AG08396 (cell line): ENCODE measurements at places on chromosomes 11 and 22.

DNA sequence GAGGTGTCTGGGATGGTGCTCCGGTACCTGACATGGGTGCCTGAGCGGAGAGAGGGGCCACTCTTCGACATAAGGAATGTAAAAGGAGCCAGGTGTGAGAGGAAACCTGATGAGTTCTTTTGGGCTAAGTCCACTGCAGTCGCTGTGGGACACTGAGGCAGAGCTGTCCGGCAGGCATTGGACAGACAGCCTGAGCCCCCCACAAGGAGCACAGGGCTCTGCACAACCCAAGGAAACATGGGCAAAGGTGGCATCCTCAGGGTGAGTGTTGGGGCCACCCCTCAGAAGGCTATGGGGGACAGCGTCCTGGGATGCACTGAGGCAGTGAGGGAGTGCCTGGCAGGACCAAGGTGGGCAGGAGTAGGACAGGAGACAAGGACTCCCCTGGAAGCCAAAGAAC is 57.7 kb upstream of the EMID1 start:
- DNase-seq, result no peak

DNA sequence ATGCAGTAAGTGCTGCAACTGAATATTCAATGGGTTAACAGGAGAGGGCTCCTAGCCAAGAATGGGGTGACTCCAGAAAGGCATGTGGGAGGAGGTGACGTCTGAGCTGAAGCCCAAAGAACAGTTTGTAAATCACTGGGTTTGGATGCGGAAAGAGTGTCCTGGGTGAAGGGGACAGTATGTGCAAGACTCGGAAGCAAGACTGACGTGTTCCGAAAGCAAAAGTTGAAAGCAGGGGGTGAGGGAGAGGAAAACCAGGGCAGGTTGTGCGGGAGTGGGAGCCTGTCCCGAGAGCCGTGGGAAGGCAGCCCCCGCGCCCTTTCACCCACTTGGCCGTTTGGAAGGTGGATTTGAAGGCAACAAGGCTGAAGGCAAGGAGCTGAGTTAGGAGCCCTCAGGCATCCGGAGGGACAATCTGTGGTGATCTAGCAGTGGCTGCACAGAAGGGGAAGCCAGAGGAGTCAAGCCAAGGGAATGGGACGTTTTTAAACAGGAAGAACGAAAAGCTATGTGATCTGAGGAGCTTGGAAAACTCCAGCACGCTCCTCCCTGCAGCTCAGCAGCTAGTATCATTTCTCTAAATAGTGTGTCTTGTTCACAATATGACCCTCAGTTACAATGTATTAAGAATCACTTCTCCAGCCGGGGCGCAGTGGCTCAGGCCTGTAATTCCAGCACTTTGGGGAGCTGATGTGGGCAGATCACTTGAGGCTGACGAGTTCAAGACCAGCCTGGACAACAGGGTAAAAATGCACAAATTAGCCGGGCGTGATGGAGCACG is 7.7 kb downstream of the SLC25A18 start:
- peak; percentile 83 for DNase-seq

GRCh38 chr11:12845739-12846358 is 163.3 kb upstream of the RASSF10 start:
- DNase-seq, result peak; percentile 25

- DNase-seq, result no peak
These were observed 42.3 kb upstream of the SLC25A1 start for GRCh38 chr22:19220867-19221266.

- no peak for DNase-seq
These were observed 508.2 kb downstream of the METTL15 start for GRCh38 chr11:28616160-28616965.

- DNase-seq, result no peak
These were observed at the start of gene CYTH4 for GRCh38 chr22:37282385-37282677. CYTH4 (plus strand) TSS chr22:37282508; CDS start chr22:37282570, 62 bp downstream.
